ENCODE measurements at places on chromosomes 4 and X. TPM values are rescaled to one million over a fixed set of nuclear protein-coding genes. Genes with fewer than 3 reads are reported as not detected.

Gene ATP7A
- 17.8 TPM for total RNA-seq

Gene ALB
- not detected for total RNA-seq

Gene CCSER1
- 0.20 TPM for total RNA-seq

Gene LRP2BP
- 0.76 TPM for total RNA-seq

Gene XAGE1A
- total RNA-seq = not detected

Gene NUP62CL
- not detected for total RNA-seq

Gene PARM1
- total RNA-seq = 3.0 TPM

Gene VEGFD
- not detected for total RNA-seq

Gene VCX2
- total RNA-seq = not detected

Gene RTL3
- total RNA-seq = 0.07 TPM

Gene RNF212
- 15.3 TPM for total RNA-seq

Gene TCEAL6
- total RNA-seq = not detected

Gene ARAP2
- 0.52 TPM for total RNA-seq

Gene HSD17B13
- total RNA-seq = 0.13 TPM

Gene CLDN22
- under 0.01 TPM for total RNA-seq

Gene RP2
- 14.2 TPM for total RNA-seq
